ENCODE measurements at places on chromosomes 4 and X.
A peak's percentile ranks its signal among the peaks of the same experiment; 100 is the strongest.

DNA sequence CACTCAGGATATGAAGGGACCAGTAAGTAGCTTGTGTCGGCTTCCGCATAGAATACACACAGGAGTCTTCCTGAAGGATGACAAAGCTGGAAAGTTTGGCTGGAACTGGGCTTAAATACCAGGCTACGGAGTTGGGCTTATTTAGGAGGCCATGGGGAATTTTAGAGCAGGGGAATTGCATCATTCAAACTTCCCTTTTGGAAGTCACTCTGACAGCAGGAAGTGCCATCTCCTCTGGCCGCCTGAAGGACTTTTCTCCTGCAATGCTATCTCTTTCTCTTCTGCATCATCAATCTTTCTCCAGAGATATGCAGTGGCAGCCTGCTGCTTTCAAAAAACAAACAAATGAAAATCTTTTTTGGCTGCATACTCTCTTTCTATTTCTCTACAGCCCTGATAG is 48.4 kb upstream of the PAK3 start:
- no peak for DNase-seq

DNA sequence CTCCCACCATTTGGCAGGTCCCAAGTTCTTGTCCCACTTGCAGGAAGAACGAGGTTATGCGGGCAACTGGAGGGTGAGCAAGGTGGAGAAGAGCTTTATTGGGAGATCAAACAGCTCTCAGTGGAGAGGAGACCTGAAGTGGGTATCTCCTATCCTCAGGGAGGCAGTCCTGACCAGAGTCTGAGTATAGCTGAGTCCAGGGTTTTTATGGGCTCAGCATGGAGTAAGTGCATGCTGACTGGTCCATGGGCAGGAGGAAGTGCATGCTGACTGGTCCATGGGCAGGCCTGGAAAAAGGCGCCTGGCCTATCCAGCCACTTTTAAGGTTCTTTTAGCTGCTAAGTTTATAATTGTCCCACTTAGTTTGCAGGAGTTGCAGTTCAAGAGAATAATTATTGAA is 7.4 kb upstream of the HNRNPD start:
- DNase-seq = no peak

- DNase-seq = peak; percentile 17
These were observed 24.8 kb upstream of the RNF4 start for GRCh38 chr4:2443956-2444740.

- no peak for DNase-seq
These were observed 107.8 kb downstream of the ADRA2C start for GRCh38 chr4:3874028-3874415.

- DNase-seq = no peak
These were observed 189.2 kb upstream of the GK2 start for GRCh38 chr4:79597266-79597665.

GRCh38 chrX:43656005-43656494 is at the start of gene MAOA:
MAOA (plus strand) TSS chrX:43656299; CDS start chrX:43656342, 43 bp downstream.
- DNase-seq = peak; percentile 91

DNA sequence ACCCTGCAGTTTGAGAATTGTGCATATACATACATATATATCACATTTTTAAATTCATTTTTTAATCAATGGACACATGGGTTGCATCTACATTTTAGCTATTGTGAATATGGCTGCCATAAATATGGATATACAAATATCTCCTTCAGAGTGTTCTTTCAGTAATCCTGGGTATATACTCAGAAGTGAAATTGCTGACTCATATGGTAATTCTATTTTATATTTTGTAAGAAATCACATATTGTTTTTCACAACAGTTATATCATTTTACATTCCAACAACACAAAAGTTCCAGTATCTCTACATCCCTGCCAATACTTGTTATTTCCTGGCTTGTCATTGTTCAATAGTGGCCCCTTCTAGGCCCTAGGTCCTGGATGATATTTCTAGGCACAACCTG is 20.6 kb upstream of the HSFX4 start:
- no peak for DNase-seq

GRCh38 chr4:181193131-181193930 is 1049.9 kb upstream of the TENM3 start:
- no peak for DNase-seq

DNA sequence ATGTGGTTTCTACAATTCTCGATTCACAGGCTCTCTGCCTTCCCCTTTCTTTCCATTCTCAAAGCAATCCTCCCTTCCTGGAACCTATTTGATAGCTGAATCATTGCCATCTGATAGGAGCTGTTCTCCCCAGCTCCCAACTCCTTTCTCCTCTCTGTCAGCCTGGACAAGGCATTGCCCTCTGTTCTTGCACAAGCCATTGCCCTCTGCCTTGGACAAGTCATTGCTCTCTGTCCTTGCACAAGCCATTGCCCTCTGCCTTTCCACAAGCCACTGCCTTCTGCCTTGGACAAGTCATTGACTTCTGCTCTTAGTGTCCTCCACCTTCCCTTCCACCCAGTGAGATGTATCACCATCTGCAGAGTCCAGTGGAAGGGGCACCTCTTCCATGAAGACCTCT is 256.1 kb upstream of the STS start:
- DNase-seq = no peak

- DNase-seq = no peak
These were observed 14.5 kb upstream of the DKK2 start for GRCh38 chr4:107050525-107051135.

GRCh38 chr4:183449193-183449882 is 4.9 kb downstream of the CDKN2AIP start:
- DNase-seq = no peak

DNA sequence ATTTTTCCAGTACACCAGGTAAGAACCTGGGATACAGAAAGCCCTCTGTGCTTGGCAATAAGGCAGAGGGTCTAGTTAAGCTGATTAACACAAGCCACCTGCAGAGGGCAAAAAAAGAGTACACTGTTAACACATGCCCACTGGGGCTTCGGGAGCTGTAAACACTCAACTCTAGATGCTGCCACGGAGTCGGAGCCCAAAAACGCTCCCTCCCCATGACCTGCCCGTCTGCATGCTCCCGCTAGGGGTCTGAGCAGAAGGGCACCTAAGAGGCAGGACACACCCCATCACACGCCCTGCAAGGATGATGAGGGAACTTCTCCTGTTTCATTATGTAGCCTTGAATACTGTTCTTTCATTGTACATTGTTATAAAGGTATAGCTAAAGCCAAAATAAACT is 715.6 kb upstream of the AADAT start:
- no peak for DNase-seq

DNA sequence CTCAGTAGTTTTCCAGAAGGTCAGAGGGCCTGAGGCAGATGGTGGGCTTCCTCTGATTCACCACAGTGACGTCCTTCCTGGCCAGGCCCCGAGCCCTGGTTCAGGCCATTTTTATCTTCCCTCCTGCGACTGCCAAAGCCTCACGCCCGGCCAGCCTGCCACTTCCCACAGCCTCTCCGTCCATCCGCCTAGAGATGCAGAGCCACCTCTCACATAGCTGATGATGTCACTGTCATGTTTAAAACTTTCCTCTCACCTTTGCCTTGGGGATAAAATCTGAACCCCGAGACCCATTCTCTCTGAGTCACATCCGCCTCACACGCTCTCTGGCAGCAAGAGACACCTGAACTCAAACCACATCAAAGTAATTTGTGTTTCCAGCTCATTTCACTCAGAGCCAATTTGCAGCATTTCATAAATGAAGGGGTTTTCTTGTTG is 175.3 kb downstream of the QDPR start:
- DNase-seq = no peak

DNA sequence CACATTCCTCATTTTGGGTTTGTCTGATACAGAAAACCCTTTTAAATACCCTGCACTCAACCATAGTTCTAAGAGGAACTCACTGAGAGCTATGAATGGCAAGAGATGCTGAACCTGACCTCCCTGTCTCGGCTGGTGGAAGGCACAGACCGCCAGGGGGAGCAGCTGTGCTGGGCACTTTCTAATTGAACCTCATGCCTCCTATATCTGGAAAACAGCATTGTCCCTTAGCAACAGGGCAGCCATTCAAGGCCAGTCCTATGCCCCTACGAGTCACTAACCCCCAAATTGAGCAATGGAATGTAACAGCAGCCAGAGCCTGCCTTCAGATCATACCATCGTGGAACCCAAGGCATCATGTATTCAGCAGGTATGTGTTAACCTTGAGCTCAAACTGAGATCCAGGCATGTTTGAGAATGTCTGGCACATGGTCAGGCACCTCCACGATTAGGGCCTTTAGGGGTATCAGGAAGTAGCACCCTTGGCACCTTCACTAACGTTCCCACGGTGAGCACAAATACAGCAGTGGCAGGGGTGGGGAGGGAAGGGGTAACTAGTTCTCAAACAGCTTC is 5.1 kb downstream of the USP27X start:
- DNase-seq = peak; percentile 70

DNA sequence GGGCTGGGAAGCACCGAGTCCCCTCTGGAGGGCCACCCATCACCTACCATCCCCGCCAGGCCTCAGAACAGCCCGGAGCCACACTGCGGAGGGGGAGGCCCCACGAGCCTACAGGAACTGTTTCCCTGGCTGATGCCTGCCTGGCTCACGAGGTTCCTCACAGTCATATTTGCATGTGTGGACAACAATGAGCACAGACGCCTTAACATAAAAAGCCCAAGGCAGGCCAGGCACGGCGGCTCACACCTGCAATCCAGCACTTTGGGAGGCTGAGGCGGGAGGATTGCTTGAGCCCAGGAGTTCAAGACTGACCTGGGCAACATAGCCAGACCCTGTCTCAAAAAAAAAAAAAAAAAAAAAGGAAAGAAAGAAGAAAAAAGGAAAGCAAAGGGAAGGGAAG is 125.9 kb downstream of the FAM53A start:
- no peak for DNase-seq

- no peak for DNase-seq
These were observed 48.0 kb downstream of the CXXC4 start for GRCh38 chr4:104446431-104447278.

DNA sequence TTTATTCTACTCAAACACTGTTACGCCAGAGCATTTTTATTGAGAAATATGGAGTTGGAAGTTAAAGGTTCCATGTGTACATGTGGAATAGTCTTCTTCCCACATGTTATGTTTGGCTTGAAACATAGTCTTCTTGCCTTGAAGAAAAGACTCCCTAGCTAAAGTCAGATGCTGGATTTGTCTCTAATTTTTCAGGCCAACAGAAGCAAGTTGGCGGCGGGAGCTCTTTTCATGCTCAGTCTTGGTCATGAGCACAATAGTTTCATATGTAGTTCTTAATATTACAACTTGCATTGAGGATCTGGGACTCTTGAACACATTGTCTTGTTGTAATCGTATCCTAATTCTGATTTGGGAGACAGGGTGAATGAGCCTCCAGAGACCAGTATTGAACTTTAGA is 19.4 kb downstream of the SEPTIN11 start:
- no peak for DNase-seq

GRCh38 chrX:110146521-110146920 is 143.6 kb downstream of the TMEM164 start:
- no peak for DNase-seq

DNA sequence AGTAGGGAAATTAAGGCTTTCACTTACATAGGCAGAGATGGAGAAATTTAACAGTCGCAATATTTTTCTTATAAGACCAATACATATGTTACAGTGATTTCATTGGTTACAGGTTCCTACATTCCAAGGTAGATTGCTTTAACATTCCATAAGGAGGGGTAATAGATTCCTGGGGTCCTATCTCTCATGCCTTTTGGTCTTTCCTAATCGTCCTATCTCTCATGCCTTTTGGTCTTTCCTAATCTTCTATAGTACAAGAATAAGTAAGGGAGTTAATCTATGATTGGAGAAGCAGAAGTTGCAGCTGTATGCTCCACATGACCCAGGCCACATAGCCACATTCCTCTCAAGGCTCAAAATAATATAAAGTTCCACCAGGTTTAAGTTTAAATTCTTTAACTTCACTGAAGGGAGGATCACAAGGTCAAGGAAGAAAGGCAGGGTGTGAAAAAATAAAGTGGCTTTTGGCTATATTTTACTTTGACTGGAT is 285.0 kb upstream of the BOD1L1 start:
- no peak for DNase-seq

- peak; percentile 42 for DNase-seq
These were observed 47.3 kb upstream of the TLR3 start for GRCh38 chr4:186021461-186022167.

- no peak for DNase-seq
These were observed 117.9 kb downstream of the MID1IP1 start for GRCh38 chrX:38919202-38919601.

GRCh38 chr4:122785099-122785498 is 41.5 kb upstream of the FGF2 start:
- DNase-seq = no peak

GRCh38 chr4:41656572-41657520 is 91.7 kb downstream of the PHOX2B start:
- peak; percentile 50 for DNase-seq

- DNase-seq = no peak
These were observed 97.5 kb upstream of the ZNF518B start for GRCh38 chr4:10554694-10555093.

- no peak for DNase-seq
These were observed 546 bp downstream of the ZRSR2 start for GRCh38 chrX:15790769-15791290.
